ENCODE measurements at places on chromosomes 1 and 21.
A peak's percentile ranks its signal among the peaks of the same experiment; 100 is the strongest.

DNA sequence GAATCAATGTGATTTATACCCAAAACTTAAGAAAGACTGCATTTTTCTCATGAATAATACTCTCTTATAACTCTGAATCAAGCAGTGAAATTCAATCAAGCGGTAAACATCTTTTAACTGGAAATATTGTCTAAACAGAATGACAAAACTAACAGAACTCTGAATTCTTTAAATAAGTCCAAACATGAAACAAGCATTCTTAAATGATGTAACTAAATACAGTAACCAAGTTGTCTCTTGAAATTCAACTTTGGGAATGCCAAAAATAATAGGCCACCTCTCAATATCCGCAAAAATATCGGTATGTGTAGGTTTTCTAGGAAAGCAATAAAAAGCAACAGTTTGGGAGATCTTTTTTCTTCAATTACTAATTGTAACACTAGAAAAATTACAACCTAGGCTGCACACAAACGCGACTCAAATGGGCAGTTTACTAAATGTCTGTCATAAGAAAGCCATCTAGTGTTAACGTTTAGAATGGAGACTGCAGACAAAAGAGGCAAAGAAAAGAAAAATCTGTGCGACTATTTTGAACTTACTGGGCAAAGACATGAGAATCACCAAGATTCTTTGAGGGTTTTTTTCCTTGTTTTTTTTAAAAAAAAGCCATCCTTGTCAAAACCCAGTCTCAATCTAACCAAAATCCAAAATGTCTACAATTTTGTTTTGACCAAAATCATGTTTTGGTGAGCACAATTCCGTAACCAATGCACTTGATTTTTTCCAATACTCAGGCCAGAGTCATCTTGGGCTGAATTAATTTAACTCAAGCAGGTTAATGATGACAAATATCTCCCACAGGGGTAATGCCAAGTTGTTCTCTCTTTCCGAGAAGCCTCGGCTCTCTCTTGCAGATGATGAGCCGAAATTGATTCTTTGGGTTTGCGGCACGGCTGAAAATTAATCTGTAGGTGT is 1.3 kb downstream of the SIPA1L2 start:
- DNase-seq = no peak

DNA sequence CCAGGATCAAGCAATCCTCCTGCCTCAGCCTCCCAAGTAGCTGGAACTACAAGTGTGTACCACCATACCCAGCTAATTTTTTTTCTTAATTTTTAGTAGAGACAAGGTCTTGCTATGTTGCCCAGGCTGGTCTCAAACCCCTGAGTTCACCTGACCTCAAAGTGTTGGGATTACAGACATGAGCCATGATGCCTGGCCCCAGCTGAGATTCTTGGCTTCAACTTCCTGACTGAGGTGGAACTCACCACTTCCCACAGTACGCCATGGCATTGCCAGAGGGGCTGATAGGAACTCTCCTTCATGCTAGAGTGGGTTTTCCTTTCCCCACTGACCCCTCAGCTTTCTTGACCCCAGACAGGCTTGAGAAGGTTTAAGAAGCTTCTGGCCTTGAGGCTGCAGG is 251.0 kb upstream of the CSF3R start:
- DNase-seq = no peak

GRCh38 chr1:246121533-246121932 is 385.5 kb downstream of the SMYD3 start:
- DNase-seq = no peak

DNA sequence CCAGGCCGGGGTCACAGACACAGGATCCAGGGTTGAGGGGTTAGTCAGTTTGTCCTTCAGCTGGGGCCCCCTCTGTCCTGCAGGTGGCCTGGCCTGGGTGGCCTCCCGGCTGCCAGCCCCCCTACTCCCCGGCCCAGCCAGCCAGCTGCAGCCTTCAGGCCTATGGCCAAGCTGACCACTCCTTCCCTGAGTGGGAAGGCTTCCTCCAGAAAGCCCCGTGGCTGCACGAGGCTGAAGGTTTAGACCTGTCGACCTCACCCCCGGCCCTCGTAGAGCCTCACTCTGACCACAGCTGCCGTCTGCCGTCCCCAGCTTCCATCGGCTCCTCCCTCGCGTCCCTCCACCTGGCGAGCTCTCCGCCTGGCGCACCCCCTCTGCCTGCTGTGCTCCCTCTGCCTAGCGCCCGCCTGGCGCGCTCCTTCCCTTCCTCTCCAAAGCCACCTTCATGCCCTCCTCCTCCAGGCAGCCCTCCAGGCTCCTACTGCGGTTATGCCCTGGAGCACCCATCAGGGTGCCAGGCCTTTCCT is 9.6 kb downstream of the TTLL10 start:
- DNase-seq = no peak

- DNase-seq = no peak
Measured at GRCh38 chr1:55313903-55314302, 98.7 kb upstream of the USP24 start.

GRCh38 chr1:172823534-172823933 is 164.6 kb downstream of the FASLG start:
- no peak for DNase-seq

- no peak for DNase-seq
Measured at GRCh38 chr1:84674705-84675104, 15.6 kb downstream of the SSX2IP start.

GRCh38 chr1:145785547-145785946 is 38.3 kb downstream of the RNF115 start:
- no peak for DNase-seq

- no peak for DNase-seq
Measured at GRCh38 chr1:230909974-230910754, 41.8 kb upstream of the C1orf198 start.

DNA sequence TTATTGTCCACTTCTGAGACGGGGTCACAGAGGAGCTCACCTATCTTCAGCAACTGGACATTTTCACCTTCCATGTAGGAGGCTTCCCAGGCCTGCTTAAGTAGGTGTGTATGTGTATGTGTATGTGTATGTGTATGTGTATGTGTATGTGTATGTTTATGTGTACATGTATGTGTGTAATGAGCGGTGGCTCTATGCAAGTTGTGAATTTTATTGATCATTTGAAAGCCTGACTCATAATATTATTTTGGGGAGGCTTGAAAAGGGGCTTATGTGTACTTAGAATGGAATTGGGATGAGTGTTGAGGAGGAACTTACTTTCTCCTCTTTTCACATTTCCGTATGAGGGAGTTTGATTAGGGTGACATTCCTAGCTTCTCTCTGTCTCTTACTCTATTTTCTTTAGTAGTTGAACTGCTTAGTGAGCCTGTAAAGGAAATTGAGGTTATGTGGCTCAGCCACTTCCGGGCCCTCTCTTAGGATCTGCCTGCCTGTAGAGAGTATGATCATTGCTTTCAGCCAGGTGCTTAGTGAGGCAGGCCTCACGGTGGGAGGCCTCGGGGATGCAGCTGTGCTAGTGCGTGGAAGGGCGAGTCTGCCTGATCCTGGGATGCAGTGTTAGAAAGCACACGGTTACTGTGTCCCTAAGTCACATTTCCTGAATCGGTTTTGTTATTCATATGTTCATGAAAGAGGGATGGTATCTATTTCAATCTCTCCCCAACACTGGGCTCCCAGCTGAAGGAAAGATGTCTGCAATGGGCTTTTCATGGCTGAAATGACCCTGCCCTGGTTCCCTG is 61.0 kb downstream of the IER5 start:
- DNase-seq = no peak

- no peak for DNase-seq
Measured at GRCh38 chr1:191343816-191344215, 814.4 kb upstream of the RGS18 start.

GRCh38 chr1:54464477-54465146 is 58.4 kb upstream of the SSBP3 start:
- no peak for DNase-seq

- DNase-seq = no peak
Measured at GRCh38 chr21:46021398-46021797, 39.8 kb downstream of the COL6A1 start.

DNA sequence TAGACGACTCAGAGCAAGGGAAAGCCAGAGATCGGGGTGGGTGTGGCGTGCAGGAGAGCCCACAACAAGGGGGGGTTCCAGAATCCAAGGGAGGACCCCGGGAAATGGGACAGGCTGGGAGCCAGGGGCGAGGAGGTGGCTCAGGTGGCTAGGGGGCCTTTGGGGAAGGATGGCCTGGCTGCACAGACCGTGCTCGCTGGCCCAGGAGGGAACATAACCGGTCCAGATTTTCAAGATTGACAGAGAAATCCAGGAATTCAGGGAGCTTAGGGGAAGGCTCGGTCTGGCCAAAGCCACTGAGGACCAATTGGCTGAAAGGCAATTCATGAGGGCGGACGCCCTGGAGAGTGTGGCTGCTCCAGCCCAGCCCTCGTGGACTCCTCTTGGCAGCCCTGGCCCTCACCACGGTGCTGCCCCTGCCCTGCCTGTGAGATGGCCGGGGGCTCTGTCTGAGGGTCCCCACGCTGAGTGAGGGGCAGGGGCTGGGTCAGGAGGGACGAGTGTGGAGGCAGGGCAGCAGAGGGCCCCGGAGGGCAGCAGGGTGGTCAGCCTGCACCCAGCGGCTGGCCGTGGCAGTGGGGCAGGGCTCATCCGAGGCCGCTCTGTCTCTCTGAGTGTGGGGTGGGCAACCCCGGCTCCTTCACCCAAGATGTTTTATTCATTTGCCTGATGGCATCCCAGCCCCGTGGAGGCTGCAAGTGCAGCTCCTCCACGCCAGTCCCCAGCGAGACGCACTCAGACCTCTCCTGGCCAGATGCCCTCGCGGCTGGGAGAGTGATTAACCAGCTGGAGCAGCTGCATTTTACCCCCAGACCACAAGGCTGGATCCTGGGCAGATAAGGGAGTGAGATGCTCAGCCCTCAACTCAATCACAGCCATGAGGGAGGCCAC is 5.6 kb upstream of the LRRC3 start:
- DNase-seq = no peak

- DNase-seq = no peak
Measured at GRCh38 chr1:113147073-113147625, 74.2 kb downstream of the LRIG2 start.

- no peak for DNase-seq
Measured at GRCh38 chr1:160257411-160258015, 4.8 kb downstream of the DCAF8 start.

DNA sequence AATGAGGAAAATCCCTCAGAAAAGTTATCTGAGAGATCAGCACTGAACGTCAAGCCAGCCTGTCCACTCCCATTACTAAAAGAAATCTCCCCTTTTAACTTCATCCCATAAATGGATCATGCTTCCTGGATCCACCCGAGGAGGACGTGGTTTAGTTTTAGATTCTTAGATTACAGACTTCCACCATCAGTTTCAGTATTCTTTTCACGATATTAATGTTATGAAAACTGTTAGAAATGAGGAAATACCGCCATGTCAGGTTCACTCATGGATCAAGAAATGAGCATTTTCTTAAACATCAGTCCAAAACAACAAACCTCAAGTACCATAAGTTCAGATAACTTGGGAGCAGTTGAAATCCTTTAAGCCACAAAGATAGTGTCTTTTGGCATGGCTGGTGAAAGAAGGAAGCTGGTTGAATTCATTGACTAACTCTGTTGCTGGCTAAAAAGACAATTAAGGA is 49.8 kb downstream of the NFIA start:
- no peak for DNase-seq

GRCh38 chr1:117632269-117633067 is 26.6 kb downstream of the TENT5C start:
- peak; percentile 51 for DNase-seq

- no peak for DNase-seq
Measured at GRCh38 chr1:113109908-113110554, 37.0 kb downstream of the LRIG2 start.

DNA sequence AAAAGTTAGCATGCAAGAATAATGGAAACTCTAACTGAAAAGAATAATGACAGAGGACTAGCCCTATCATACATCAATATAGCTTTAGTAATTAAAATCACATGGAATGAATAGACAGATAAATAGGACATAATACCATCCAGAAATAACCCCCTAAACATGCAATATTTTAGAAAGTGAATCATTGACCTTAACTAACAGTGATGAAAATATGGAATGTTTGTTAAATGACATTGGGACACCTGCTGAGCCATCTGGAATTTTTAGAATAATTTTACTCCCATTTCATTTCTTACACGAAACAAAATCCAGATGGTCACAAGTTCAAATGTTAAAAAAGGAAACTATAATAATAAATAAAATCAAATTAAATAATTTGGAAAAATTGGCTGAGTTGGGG is 53.1 kb upstream of the FMO3 start:
- DNase-seq = no peak

DNA sequence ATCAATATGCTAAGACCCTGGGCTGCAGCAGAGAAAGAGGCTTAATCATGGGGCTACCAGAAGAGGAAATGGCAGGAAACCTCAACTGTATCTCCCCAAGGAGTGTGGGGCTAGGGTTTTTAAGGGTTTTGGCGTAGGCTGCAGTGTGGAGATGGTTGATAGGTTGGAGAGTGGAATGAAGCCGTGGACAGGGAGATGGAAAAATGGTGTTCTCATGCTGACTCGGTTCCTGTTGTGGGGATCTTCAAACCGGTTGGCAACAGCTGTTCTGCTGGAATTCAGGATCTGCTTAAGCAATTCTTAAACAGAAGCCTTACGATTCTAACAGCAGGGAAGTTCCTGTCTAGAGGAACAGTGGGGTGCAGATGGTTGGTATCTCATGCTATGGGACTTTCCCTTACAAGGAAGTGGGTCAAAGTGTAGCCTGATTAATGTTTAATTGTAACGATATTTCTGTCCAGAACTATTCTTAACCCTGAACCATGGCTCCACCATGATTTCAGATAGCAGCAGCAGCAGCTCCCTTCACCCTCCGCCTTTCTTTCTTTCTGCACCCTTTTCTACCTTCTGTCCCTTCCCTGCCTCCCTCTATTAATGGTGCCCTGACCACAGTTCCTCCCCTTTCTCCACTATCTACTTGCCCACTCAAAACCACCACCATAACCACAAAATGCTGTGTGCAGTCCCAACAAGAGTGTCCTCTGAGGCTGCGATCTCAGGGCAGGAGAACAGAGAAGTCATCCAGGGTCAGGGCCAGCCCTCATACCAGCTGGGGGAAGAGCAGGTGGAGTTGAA is 30.8 kb downstream of the RSPH1 start:
- DNase-seq = no peak

GRCh38 chr1:43322506-43322905 is 15.1 kb upstream of the MPL start:
- no peak for DNase-seq

- DNase-seq = no peak
Measured at GRCh38 chr1:159008744-159009188, 941 bp upstream of the IFI16 start.

GRCh38 chr21:34333121-34333739 is 30.6 kb upstream of the KCNE2 start:
- DNase-seq = no peak

DNA sequence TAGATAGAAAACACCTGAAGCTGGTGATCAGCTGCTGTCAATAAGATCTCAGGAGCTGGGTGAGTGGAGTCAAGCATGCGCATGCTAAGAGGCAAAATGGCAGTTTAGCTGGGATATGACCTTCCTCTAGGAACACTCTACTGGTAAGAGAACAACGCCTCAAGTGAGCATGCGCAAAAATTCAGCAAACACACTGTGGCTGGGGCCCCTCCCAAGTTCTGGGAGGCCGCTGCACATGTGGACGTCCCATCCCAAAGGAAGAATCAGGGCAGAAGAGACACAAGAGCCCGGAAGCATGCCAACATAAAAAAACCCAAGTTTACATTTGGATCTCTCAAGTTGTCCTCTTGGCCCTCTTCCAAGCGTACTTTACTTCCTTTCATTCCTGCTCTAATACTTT is 126.3 kb upstream of the F3 start:
- no peak for DNase-seq

GRCh38 chr1:56515898-56516538 is 63.3 kb downstream of the PLPP3 start:
- DNase-seq = no peak

Data from right lung (tissue), 10 donors.